ENCODE measurements at places on chromosomes 6 and 20.
A peak's percentile ranks its signal among the peaks of the same experiment; 100 is the strongest.

DNA sequence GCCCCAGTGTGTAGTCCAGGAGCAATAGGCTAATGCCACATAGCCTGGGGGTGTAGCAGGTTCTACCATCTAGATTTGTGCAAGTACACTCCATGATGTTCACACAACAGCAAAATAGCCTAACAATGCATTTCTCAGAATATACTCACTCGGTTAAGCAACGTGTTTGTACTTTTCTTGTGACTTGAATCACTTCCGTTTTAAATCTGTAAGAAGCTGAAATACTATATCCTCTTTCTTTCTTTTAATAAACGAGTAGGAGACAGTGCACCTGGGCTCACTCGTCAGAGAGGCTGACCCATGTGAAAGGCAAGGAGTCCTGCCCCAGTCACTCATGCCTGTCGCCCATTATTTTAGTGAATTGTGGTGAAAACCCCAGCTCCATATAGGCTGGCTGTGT is 201.6 kb downstream of the FOXA2 start:
- DNase-seq: no peak

DNA sequence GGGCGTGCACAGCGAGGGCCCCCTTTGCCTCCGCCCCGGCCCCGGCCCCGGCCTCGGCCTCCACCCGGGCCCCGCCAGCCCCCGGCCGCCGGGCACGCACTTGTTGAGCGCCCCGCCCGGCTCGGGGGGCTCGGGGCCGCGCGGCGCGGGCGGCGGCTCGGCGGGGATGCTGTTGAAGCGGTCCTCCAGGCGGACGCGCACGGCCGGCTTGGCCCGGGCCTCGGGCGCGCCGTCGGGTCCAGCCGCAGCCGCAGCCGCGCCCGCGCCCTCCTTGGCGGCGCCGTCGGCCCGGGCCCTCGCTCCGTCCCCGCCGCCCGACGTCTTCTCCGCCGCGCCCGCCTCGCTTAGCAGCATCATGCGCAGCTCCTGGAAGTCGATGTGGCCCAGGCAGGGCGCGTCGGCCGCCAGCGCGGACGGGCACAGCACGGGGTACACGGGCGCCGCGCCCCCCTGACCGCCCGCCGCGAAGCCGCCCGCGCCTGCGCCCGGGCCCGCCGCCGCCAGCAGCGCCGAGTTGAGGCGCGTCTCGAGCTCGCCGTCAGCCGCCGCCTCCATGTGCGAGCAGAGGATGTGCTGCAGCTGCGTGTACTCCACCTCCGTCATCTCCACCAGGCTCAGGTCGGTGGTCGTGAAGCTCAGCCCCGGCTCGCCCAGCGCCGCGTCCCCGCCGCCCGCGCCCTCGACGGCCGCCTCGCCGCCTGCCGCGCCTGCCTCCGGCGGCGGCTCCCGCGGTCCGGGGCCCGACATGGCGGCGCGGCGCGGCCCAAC is 514 bp downstream of the TCFL5 start:
- peak; percentile 46 for DNase-seq

- no peak for DNase-seq
Observed at GRCh38 chr6:4008324-4009047, 70.5 kb downstream of the FAM217A start.

DNA sequence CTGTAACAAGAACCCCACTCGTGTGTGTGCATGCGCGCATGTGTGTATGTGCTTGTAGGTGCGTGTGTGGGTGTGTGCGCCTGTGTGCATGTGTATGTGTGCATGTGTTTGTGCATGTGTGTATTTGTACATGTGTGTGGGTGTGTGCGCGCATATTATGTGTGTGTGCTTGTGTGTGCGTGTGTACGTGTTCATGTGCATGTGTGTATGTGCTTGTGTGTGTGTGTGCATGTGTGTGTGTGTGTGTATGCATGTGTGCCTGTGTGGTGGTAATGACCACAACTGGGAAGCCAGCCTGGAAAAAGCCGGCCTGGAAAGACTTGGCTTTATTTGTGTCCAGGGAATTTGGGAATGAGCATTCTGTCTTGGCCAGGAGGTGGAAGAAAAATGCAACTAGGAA is 157.5 kb downstream of the PAX1 start:
- no peak for DNase-seq

DNA sequence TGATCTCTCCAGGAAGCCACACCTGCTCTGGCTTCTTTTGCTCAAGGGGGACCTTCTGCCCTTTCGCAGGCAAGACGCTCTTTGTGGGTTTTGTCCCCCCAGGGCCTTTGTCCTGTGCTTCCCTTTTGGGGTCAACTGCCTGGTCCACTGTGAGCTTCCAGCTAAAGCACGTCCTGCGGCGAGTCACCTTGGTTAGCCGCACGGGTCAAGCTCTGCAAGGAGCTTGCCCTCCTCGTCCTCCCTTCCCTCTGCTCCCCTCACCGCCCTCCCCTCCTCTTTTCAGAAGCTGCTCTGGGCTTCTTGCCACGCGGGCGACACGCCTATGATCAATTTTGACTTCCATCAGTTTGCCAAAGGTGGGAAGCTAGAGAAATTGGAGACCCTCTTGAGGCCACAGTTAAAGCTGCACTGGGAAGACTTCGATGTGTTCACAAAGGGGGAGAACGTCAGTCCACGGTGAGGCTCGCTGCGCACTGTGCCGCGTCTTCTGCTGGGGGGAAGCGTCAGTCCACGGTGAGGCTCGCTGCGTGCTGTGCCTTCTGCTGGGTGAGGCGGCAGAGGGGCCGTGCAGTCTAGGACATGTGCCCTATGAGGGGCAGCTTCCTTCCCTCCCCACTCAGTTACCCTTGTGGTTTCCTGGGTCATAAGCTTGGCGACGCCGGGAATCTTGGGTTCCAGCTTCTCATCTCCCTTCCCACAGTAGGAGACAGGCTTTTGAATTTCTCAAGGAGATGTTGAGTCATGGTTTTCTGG is 80.2 kb downstream of the SYNJ2 start:
- DNase-seq: peak; percentile 46

DNA sequence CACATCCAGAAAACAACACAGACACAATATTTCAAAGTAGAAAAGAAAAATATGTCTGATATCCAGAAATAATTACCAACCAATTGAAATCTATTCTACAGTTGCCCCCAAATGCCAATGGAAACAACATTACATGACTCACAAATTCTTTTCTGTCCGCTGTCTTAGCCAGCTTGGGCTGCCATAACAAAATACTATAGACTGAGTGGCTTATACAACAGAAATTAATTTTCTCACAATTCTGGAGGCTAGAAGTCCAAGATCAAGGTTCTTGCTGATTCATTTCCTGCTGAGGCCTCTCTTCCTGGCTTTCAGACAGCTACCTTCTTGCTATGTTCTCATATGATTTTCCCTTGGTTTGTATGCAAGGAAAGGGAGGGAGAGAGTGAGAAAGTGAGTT is 698.1 kb downstream of the DHX35 start:
- DNase-seq: peak; percentile 42

DNA sequence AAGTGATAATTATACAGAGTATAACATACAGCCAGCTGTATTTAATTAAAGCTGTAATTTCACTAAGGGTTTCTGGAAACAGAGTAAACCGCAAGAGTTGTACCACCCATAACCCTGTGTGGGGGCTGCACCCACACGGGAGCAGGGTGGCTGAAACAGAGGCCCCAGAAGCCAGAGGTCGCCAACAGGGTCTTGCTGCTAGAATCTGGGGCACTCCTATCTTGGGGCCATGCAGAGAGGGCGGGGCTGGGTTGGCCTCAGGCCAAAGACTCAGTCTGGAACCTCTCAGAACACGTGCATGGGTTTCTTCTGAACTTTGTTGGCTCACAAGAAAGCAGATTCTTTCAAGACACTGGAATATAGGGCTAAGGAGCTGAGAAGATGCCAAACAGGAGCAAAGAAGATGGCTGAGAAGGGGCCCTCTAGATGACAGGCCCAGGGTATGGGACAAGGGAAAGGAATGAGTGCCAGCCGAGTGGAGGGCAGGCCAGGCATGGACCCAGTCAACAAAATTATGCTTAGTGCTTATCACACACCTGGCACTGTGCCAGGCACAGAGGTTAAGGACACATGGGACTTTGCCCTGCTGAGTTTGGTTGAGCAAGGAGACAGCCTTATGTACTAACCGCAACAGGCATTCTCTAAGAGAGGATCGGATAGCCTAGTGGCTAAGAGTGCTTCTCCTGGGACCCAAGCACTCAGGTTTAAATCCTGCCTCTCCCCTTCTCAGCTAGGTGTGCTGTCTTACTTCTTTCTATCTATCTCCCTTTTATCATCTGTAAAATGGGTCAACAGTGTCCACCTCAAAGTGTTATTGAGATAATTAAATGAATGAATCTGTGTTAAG is 96.6 kb upstream of the FOXP4 start:
- no peak for DNase-seq

- no peak for DNase-seq
Observed at GRCh38 chr6:77707603-77708002, 54.8 kb downstream of the MEI4 start.

DNA sequence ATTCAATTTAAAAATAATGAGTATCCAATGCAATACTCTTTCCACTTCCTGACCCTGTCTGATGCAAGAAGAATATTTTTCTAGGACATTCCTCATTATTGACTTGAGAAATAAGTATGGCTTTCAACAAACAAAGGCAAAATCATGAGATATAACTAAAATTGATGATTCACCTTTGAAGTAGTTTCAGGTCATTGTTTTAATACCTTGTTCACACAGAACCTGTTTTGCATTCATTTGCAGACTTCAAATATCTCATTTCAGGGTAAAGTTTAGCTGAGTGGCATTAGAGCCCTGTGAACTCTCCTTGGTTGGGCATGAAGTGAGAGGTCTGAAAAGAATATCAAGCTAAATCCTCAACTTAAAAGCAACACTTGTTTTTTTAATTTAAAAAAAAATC is 309.2 kb downstream of the NRN1 start:
- DNase-seq: no peak

DNA sequence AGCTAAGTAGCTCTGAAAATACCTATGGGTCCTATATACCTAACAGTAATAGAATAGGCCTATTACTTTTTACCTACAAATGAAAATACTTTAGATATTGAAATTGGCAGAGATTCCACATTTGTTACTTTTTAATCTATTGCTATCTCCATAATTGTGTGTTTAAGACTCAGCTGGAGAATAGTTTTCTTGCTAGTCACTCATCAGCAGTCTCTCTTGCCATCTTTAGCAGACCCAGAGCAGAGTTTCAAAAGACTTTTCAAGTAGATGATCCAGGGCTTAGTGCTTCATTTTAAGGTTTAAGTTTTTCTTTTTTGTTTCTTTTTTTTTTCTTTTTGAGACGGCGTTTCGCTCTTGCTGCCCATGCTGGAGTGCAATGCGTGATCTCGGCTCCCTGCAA is 12.9 kb downstream of the ANKS1A start:
- no peak for DNase-seq

GRCh38 chr6:130459316-130459715 is 93.5 kb downstream of the TMEM200A start:
- no peak for DNase-seq

DNA sequence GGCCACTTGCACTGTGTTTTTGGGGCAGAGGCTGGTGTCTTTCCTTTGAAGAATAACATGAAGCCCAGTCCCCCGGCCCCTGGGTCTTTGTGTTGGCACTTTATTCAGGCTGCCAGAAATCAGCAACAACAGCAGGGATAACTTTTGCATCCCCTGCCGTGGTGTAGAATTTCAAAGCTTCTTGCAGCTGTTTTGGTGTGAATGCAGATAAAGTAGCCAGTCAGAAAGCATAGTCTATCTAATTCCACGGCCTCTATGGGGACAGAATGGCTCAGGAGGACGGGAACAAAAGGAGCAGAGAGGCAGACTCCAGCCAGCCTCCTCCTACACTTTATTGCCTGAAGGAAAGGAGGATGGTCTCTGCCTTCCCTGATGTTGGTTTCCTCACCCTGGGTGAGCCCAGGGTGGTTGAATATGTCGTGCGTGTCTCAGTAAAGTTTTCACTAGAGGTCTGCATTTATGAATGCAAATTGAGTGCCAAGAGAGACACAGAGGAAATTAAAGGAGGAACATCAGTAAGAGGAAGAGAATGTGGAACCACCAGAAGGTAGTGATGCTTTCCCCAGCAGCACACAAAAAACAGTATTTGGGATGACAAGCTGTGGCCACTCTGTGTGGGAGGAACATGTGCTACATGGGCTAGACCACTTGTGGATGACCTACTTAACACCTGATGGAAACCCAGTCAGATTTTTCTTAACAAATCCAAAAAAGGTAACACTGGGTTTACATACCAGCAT is 125.9 kb upstream of the TRAF3IP2 start:
- no peak for DNase-seq

DNA sequence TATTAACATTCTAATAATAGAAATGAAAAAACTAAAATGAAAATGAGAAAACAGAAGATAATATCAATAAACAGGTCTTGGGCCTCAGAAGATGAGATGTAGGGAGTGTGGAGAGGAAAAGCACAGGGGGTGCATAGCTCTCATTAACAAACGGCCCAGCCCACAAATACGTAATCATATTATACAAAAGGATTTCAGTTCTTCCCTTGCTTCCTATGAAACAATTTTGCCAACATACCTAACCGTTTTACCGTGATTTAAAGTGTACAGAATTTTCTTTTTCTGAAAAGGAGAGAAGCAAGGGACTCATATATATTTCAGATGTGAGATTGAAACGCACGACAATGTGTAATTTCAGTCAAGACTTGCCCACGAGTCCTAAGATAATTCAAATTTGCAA is 136.0 kb downstream of the HFE start:
- DNase-seq: no peak
